ENCODE measurements at places on chromosomes 1 and 21.

DNA sequence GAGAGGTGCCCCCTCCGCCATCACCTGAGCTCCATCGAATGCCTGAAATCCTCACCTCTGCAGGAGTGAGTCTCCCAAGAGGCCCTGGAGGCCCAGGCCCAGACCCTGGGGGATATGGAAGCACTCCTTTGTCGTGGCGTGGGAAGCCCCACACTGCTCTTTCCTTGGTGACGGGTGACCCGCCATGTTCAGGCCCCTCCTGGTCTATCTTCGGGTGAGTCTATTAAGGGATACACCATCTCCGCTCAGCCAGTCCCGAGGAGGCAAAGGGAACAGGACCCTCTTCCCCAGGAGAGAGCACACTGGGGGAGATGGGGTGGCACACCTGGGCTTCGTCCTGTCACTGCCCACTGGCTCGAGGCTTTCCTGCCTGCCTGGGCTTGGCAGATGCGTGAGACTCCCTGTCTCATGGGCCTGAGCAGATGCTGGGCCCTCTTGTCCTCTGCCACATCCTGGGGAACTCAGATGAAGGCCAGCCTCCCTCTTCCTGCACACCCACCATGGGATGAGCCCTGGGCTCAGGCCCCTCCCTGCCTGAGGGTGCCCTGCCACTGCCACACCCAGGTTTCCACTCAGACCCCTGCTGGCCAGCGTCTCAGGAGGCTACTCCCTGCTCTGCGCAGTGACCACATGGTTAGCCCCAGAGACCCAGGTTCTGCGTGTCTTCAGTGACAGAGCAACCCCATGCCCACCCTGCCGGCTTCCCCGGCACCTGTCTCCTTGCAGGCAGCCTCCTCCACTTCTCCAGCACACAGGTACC lies 3.8 kb upstream of the NPHP4 start:
- no peak for DNase-seq

DNA sequence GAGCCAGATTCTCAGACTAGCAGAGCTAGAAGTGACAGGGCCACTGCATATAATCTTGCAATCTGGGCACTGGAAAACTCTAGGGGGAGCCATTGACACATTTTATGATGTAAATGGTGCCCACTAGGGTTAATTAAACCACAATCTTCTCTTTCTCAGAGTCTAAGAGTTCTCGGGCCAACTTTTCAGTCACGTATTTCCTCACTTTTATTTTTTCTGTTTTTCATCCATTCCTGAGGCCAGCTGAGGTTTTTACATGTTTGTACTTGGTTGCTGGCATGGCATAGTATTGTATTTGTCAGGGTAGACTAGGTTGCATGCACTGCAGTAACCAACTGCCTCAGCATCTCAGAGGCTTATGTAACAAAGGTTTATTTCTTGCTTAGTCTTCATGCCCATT lies 138.2 kb downstream of the ZNF326 start:
- no peak for DNase-seq

DNA sequence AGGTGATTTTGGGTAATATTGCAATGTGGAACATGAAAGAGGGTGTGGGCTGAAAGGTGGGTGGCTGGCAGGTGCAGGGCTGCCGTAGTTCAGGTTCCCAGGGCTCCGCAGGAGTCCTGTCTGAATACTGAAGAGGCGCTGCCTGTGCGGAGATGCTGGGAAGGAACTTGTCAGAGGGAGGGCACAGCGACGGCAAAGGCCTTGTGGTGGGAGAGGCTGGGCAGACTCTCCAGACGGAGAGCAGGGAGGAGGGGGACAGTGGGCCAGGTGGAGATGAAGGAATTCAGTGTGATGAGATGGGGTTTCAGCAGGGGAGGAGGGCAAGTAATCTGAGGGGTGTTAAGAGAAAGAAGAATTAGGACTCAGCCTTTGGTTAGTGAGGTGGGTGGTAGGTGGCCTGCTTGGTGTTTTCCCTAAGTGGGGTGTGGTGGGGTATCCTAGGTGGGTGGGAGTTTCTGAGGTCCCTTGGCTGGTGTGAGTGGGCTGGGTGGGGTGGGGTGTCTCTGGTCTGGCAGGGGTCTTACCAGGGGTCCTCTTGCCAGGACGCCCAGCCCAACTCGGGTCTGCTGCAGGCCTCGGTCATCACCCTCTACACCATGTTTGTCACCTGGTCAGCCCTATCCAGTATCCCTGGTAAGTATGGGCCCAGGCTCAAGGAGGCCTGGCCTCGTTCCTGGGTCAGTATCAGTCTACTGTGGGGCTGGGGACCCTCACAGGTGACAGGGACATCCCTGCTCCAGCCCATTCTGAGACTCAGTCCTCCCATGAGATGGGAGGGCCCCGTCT lies 15.6 kb downstream of the SERINC2 start:
- no peak for DNase-seq

DNA sequence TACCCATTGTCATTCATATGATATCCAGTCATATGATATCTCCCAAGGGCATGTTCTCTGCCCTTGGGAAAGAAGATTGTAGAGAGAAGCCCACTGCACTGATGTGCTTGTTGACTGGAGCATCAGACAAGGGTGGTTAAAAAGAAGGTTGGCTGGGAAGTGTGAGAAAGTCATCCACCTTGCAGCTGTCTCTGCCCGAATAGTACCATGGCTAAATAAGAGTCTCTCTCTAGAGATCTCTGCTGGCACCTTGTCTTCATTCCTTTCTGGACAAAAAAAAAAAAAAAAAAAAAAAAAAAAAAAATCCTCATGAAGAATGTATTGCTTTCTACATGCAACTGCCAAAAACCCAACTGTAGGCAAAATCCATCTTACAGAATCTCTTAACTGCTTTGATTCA lies 349.7 kb upstream of the ESRRG start:
- DNase-seq = no peak

GRCh38 chr1:153623101-153623500 lies 4.2 kb downstream of the S100A13 start:
- no peak for DNase-seq

GRCh38 chr1:59564192-59564891 lies 250.4 kb upstream of the HOOK1 start:
- DNase-seq = no peak

GRCh38 chr1:14698314-14698713 lies 99.8 kb downstream of the KAZN start:
- no peak for DNase-seq

GRCh38 chr1:152495066-152495675 lies 15.4 kb upstream of the LCE5A start:
- no peak for DNase-seq

GRCh38 chr1:67830928-67831830 lies 2.1 kb downstream of the GNG12 start:
- DNase-seq = no peak

GRCh38 chr1:226490426-226490809 lies 58.1 kb upstream of the STUM start:
- no peak for DNase-seq

- DNase-seq = peak; percentile 46
These were observed 11.6 kb upstream of the S100A7A start for GRCh38 chr1:153404768-153405167.

GRCh38 chr1:232927830-232928505 lies 22.4 kb upstream of the NTPCR start:
- DNase-seq = no peak

- DNase-seq = peak; percentile 24
These were observed 17.2 kb upstream of the SLAMF6 start for GRCh38 chr1:160539990-160540858.

GRCh38 chr1:202237052-202237451 lies 43.5 kb downstream of the LGR6 start:
- DNase-seq = no peak

- DNase-seq = no peak
These were observed 839.9 kb downstream of the LTN1 start for GRCh38 chr21:28152732-28153131.
